Cerebellar cortex (tissue), 1 donor: ENCODE measurements at places on chromosomes 4 and X.

DNA sequence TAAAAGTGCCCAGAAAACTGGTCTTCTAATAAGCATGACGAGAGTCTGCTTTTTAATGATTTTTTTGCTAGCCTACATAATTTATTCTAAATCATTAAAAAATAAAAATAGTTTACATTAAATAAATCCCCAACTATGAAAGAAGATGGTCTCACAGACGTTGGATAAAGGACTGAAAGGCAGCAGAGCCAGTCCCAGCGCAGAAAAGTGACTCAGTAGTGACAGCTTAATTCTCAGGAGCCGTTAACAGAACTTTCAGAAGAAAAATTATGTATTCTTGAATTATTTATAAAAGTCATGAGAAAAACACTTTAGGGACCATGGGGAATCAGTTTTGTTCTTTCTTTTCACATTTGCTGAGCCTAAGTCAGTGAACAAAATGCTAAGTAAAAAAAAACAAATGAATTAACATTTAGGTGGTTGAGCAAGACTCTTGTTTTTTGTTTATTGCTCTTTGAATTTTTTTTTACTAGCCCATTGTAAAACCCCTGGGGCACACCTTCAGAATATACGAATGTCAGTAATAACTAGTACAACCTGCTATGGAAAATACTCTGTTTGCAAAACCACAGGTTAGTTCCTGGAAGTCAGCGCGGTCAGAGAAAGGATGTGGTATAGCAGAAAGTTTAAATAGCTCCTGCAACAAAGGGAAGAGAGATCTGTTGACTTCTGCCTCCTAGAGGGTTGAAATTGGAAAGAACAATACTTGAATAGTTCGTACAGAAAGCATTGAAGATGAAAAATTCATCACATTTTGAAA is 50.4 kb upstream of the CCDC160 start:
- DNase-seq: peak; percentile 51

- no peak for DNase-seq
Measured at GRCh38 chrX:101736651-101737050, 77.0 kb upstream of the ARMCX2 start.

DNA sequence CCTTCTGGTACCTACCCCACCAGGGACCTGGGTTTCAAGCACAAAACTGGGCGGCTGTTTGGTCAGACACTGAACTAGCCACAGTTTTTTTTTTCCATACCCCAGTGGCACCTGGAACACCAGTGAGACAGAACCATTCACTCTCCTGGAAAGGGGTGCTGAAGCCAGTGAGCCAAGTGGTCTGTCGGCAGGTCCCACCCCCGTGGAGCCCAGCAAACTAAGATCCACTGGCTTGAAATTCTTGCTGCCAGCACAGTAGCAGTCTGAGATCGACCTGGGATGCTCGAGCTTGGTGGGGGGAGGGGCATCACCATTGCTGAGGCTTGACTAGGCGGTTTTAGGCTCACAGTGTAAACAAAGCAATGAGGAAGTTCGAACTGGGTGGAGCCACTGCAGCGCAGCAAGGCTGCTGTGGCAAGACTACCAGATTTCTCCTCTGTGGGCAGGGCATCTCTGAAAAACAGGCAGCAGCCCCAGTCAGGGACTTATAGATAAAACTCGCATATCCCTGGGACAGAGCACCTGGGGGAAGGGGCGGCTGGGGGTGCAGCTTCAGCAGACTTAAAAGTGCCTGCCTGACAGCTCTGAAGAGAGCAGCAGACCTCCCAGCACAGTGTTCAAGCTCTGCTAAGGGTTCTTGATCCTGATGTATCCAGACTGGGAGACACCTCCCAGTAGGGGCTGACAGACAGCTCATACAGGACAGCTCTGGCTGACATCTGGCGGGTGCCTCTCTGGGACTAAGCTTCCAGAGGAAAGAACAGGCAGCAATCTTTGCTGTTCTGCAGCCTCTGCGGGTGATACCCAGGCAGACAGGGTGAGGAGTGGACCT is 223.0 kb downstream of the COX18 start:
- no peak for DNase-seq

GRCh38 chr4:122131562-122132157 is 20.5 kb upstream of the BLTP1 start:
- no peak for DNase-seq

GRCh38 chr4:132614682-132615081 is 534.4 kb upstream of the PCDH10 start:
- DNase-seq: no peak

- DNase-seq: no peak
Measured at GRCh38 chr4:137896221-137896737, 345.9 kb downstream of the SLC7A11 start.

- DNase-seq: no peak
Measured at GRCh38 chr4:159232465-159233106, 129.7 kb downstream of the RAPGEF2 start.

- no peak for DNase-seq
Measured at GRCh38 chrX:76076124-76076523, 96.7 kb upstream of the PBDC1 start.

DNA sequence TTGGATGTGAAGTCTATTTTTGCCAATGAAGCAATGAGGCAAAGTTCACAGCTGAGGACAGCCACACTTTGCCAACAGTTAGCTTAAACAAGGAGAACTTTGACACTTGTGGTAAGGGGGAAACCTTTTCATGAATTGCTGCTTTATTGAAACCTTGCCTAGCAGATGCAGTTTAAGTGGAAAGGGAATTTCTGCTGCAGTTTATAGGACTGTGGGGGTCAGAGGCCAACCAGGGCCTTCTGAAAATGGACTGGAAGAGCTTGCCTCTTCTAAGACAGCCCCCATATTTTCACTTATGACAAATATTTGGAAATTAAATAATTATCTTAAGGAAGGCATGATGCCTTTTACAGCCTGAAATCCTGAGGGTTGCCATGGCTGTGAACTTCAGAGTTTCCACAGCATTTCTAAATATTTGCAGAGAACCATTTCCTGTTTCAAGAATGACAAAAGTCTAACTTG is 550.3 kb downstream of the RAB28 start:
- DNase-seq: no peak

DNA sequence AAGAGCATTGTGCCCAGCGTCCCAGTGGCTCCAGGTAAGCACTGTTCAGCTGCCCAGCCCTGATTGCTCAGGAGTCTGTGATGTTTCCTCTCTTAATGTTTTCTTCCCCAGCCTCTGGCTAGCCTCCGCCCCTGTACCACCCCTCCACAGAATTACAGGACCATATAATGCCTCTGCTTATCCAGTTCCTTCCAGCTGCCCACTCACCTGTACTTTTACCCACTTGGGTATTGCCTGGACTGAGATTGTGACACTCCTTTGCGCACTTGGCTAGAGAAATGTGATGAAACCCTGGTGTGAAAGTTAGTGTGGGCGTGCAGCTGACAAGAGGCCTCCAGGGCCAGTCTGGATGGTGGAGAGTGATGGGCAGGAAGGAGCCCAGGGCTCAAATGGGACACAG is at the start of gene AWAT2:
TSS of gene AWAT2 (minus strand) at position 14 of the 400 bp plus-strand sequence. CDS start at position 8, 6 bp downstream.
- DNase-seq: no peak

- DNase-seq: no peak
Measured at GRCh38 chrX:130119312-130119898, 9.1 kb upstream of the ELF4 start.

DNA sequence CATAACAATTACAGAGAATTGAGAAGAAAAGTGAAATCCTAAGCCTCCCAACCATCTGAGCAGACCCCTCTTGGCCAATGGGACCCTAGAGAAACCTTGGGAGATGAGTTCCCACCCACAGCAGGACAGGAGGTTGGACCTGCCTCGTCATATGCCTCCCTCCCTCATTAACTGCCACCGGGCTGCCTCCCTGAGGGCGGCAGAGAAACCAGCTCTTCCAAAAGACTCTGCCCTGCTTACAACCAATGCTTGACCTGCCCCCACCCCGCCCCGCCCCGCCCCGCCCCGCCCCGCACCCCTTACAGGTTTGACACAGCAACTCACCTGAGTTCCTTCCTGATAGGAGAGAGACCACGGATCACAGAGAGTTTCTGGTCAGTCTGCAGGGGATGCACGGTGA is 86.1 kb downstream of the ADRA2C start:
- no peak for DNase-seq

- DNase-seq: no peak
Measured at GRCh38 chr4:172392741-172393140, 579.5 kb downstream of the GALNTL6 start.

DNA sequence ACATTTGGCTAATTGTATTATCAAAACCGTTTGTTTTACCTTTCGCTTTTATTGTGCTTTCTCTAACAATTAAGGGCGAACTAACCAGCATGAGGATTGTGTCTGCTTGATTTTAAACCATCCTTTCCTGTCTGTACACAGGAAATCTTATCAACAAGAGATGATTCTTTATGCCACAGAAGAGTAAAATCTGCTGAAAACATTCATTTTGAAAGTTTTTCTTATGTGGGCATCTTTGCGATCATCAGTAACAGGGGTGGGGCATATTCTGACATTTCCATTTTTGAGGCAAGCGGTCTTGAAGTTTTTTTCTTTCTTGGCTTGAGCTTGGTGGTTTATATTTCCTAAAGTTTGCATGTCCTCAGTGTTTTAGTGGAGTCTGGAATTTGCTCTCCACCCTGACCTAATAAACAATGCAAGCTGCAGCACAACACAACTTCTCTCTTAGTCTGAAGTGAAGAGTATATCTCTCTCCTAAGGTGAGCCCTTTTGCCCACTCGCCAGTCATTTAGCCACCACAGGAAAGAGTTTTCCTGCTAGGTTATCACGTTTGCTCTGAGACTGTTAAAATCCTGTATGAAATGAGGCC is 26.6 kb downstream of the NFKB1 start:
- DNase-seq: no peak

DNA sequence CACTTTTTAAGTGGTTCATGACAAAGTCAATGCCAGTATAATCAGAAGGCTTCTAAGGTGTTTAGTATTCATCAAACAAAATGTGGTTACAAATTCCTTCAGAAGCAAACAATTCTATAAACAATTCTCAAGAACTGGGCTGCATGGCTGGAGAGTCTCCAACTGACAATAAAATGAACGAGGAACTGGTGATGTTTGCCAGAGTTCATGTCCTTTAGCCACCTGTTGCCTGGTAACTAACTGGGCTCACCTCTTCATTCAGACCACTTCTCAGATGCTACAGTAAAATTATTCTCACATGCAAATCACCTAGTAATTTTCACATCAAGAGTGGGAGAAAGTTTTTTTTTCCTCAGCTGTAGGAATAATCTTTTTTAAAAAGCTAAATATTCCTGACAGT is 53.3 kb downstream of the CAMK2D start:
- DNase-seq: peak; percentile 21
